Bone marrow (tissue), 2 donors: ENCODE measurements at places on chromosomes 3 and 15.

DNA sequence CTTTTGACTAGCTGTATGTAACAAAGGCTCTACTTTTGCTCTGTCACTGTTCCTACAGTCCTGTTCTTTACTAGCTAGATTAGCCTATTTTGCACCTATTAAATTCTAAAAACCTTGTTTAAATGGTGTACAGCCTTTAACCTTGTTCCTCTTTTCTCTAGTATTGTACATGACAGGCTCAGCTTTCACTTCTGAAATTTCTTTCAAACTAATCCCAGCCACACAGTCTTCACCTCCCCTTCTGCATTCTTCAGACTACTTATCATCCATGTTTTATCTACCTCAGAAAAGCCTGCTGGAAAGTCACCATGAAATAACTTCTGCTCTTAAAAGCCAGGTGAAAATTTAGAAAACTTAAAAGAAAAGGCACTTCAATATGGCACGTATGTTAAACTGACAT is 122.4 kb downstream of the NECTIN3 start:
- no peak for DNase-seq

DNA sequence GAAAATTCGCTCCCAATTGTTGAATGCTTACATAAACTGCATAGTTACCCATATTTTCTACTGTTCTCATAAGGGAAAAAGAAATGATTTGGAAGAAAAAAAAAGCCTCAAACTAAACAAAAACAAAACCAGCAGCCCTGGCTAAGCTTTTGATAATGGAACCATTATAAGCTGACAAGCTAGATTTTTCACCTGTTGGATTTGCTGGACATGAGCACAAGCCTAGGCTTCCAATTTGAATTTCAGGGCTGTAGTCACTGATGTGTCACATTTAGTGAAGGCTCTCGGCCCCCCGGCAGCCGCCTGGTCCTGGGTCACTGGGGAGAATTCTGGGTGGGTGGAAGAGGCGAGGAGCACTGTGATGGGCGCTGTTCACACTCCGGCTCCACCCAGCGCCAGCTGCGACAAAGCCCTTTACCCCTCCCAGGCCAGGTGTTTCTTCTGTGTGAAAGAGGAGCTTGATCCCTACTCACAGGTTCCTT is 4.6 kb downstream of the FBXL22 start:
- no peak for DNase-seq

DNA sequence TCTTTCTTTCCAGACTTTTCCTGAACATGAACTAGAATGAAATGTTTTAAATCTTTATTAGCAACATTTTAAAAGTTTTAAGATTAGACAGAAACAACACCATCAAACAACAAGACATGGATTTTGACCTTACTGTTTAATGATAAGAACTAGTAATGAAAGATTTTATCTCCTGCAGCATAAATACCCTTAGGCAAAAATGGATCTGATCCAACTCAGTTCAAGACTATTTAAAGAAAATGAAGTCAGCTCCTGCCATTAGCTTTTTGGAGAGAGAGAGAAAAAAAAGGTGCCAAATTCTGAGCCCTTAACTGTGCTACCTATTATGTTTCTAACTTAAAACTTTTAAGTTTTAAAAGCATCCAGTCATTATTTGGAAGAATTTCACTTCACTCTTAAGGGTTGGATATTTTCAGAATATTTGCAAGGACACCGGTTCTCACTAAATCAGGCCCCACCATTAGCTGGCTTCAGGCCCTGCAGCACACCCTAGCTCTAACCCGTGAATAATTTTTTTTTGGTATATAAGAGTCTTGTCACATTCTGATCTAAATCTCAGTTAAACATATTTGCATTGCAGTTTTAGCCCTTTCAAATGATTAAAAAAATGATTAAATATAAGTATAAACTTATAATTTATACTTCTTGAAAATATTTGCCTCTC is 60.0 kb downstream of the NR1I2 start:
- no peak for DNase-seq

GRCh38 chr3:7977245-7978086 is 524.2 kb upstream of the LMCD1 start:
- no peak for DNase-seq

GRCh38 chr15:41241221-41241964 is 10.3 kb downstream of the CHP1 start:
- DNase-seq: no peak

GRCh38 chr3:58471025-58471887 is 20.6 kb upstream of the KCTD6 start:
- no peak for DNase-seq

- no peak for DNase-seq
These were observed 52.7 kb downstream of the TFG start for GRCh38 chr3:100761951-100762350.

DNA sequence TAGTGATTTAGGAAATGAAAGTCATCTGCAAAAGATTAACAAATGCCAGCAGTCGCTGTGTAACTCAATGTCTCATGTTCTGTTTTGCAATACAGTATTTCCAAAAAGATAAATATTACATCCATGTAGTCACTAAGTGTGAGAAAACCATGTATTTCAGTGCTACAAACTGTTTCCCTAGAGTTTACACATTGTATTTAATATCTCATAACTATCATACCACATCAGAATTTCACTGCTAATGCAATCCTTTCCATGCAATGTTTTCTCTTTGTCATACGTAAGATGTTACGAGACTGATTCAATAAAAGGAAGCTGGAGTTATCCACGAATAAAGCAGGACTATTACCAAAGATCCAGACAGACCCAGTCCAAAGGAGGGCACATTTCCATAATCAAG is 269.4 kb downstream of the GBE1 start:
- DNase-seq: no peak
